ENCODE measurements at places on chromosomes 5 and 9.

DNA sequence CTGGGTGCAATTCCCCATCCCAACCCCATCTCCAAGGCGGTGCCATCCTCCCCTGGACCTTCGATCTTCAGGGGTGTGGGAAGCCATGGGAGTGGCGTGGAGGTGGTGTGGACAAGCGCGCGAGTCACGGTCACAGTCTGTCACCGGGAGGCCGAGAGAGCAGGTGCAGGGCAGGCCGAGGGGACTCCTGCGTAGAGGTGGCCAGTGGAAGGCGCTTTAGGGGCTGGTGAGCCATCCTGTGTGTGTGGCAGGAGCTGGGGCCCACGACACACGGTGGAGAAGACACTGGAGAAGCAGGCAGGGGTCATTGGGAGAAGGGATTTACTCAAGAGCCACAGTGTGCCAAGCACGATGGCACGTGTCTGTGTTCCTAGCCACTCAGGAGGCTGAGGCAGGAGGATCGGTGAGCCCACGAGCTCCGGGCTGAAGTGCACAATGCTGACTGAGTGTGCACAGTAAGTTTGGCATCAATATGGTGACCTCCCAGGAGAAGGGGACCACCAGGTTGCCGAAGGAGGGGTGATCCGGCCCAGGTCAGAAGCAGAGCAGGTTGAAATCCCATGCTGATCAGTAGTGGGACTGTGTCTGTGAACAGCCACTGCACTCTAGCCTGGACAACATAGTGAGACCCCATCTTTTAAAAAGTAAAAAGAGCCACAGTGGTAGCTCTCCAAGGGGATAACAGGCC is 145.1 kb upstream of the PHYKPL start:
- no peak for DNase-seq

DNA sequence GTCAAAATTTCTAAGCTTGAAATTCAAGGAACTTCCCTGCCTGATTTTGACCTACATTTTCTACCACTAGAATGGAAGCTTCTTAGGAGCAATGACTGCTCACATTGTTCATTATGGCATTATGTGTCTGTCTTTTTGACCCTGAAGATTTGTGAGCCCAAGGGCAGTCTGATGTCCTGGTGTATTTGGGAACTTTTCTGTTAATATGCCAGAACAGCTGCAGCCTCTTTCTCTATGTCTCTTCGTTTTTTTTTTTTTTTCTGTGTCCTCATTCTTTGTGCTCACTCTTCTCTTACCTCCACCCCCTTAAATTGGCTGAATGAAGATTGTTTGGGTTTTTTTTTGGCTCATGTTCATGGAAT is 34.8 kb upstream of the TMC1 start:
- no peak for DNase-seq

- DNase-seq, result no peak
Observed at GRCh38 chr5:19751326-19751725, 236.7 kb downstream of the CDH18 start.

DNA sequence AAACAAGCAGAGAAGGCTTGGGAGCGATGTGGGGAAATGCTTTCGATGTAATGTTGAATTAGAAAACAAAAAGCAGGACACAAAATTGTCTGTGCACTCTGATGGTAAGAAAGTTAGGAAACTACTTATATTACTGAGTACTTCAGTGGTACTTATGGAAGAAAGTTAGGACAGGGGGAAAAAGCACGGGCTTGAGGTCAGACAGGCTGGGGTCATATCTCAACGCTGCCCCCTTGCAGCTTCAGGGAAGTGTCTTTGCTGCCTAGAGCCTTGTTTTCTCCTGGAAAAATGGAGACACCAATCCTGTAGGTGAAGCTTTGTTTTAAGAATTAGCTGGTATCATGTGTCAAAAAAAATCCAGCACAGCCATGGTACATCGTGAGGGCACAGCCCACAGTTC is 23.0 kb downstream of the NEURL1B start:
- DNase-seq, result no peak

DNA sequence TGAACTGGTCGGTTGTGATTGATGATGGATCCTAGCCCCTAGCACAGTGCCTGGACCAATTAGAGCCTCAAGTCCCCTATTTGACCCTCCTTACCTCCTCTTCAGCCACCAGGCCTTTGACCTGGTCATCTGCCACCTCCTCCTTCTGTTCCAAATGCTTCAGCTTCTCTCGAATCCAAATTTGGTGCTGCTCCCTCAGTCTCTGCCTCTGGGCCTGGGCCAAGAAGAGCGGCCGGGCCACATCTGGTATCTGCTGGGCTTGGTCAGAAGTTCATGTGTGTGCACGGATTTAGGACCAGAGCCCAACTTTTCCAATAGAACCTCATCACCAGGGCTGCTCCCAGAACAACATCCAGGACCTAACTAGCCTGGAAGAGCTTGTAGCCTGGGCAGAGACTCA is 6.5 kb downstream of the SLC35A4 start:
- no peak for DNase-seq

DNA sequence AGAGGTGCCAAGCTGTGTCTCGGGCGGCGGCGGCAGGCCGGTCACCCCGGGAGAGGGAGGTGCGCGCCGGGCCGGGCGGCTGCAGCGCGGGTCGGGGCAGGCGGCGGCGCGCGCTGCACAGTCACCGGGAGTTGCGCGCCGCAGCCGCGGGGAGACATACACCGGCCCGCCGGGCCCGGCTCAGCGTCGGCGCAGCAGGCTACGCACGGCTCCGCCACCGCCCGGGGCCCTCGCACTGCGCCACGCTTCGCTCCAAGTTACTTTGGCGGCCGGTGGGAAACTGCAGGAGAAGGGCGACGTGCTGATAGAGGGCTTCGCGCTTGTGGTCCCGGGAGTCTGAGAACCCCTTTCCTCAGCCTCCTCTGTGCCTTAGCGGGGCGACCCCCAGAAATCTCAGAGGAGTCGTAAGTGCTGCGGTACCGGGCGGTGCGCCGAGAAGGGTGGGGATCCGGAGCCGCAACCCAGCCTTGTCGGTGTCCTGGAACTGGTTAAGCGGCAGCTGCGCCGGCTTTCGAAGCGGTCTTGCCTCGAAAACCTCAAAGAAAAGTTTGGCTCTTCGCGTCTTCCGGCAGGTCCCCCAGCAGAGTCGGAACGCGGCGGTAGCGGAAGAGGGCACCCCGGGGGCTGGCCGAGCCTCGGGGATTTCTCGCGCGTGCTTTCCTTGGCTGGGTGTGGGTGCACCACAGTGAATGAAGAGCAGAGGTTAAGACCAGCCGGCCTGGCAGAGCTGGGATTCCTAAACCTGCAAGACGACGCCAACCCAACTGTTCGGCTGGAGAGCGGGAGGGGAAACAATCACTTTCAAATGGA is at the start of gene EFNA5:
Gene EFNA5 (minus strand): TSS at position 6 of the 810 bp plus-strand sequence.
- DNase-seq, result peak; percentile 27

GRCh38 chr9:121499177-121499426 is 542 bp downstream of the GGTA1 start:
- DNase-seq, result no peak

- DNase-seq, result no peak
Observed at GRCh38 chr9:93099551-93100275, 3.7 kb downstream of the CARD19 start.

- no peak for DNase-seq
Observed at GRCh38 chr5:173045474-173045873, 10.7 kb upstream of the CREBRF start.

DNA sequence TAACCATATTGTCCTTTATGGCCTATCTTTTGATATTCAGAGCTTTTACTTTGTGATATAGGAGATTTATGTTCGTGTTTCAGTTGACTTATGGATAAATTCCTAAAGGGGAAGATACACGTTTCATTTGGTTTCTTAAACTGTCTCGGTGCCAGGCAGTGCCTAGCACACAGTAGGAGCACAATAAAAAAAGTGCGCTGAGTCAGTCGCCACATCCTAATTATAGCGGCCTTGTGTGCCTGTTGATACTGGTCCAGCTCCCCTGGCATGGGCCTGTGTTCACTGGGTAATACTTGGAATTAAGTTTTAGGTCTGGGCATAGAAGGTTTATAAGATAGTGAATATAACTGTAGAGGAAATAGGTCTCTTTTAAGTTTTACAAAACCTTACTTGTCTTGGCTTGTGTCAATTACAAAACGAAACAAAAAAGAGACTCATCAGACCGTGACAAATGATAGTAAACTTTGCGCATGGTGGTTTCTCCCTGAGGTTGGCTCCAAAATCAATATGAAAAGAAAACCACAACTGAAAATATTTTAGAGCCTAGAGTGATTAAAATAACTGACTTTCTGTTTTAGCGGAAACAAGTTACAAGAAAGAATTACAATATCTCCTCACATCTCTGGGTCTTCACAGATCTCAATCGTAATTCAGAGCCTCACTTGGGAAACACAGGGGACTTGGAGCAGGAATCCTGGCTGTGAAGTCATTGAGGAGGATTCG is 84.8 kb downstream of the MVB12B start:
- DNase-seq, result no peak

DNA sequence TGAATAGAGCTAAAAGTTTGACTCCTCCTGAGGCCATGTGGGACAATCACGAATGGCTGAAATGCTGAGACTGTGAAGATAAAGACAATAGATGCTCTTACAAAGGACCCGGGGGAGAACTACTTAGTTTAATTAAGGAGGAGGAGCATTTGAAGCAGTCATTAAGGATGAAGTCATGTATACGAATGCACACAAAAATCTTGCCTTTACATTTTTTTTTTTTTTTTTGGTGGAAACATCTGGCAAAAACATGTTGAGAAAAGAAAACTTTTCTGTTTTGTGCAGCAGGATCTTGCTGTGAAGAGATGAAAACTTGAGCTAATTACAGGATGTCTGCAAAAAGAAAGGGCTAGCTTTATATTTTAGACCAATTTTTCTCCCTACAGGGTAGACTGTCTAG is 42.3 kb upstream of the NR3C1 start:
- no peak for DNase-seq

DNA sequence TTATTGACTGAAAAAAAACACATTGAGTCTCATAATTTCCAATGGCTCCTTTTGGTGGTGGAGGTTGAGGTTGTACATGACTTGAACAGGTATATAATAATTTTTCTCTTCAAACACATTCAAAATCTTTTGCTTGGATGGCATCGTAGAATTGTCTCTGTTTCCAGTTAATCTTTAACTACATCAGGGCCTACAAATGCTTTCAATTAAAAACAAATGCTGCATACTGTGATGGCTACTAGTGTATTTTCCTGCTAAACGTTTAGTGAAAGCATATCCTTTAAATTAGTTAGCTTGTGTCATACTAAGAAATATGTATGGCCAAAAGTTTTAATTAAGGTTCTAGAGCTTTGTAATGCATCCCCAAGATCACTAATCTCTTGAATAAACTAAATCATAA is 313.8 kb downstream of the SLF1 start:
- no peak for DNase-seq

DNA sequence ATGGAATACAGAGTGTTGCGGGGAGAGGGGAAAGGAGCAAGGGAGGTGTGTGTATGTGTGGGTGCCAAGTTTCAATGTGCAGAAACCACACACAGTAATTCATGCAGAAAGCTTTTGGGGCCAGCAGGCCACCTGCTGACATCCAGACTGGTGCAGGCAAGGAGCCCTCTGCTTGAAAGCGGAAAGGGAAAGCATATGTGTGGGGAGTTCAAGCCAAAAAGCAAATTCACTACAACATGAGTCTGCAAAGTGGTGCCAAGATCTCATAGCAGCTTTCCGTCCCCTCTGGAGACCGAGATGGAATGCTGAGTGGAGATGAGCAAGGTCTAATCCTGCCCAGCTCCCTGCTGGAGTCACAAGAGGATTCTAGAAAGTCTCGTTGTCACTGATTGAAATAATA is 159.7 kb upstream of the VLDLR start:
- no peak for DNase-seq

GRCh38 chr5:39829441-39829840 is 404.7 kb upstream of the DAB2 start:
- DNase-seq, result no peak

DNA sequence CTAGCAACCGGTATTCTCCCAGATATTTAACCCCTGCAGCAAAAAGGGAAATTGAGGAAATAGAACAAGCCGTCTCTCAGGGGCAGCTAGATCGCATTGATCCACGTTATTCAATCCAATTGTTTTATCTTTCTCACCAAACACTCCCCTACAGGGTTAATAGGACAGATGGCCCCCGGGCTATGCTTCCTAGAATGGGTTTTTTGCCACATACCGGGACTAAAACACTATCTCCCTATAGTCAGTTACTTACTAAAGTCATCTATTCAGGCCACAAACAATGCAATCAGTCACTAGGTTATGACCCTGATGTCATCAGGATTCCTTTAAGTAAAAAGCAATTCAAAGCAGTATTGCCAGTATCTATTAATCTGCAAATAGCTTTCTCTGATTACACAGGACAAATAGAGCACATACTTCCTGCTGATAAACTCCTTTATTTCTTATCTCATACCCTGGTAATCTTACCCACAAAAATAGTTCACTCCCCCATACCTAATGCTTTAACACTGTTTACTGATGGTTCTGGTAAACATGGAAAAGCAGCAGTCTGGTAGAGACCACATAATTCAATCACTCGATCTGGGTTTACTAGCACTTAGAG is 159.0 kb downstream of the CPLANE1 start:
- no peak for DNase-seq

- DNase-seq, result no peak
Observed at GRCh38 chr5:39816156-39816845, 391.5 kb upstream of the DAB2 start.

DNA sequence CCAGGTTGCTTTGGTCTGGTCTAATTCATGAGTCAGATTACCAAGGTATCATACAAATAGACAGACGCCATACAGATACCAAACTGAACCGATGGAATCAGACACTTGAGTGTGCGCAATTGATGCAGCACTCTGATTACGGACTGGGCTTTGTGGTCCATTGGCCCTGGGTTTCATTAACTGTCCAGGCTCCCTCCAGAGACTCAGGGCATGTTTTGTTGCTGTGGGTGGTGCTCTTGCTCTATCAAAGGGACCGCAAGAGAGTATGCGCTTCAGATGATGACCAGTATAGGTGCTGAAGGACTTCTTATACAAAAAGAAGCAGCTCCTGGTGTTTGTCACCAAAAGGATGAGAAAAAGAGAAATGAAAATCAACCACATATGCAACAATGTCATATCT is 36.9 kb upstream of the ANKRD55 start:
- no peak for DNase-seq

- DNase-seq, result no peak
Observed at GRCh38 chr5:93831449-93831848, 90.0 kb upstream of the POU5F2 start.

Measured in inflammatory macrophage treated with lipopolysaccharide for 1 hour (primary cell).